ENCODE measurements at places on chromosomes 3 and 15. TPM values are rescaled to one million over a fixed set of nuclear protein-coding genes. Genes with fewer than 3 reads are reported as not detected.
A peak's percentile ranks its signal among the peaks of the same experiment; 100 is the strongest.

- no peaks in the 10 kb centered on the region for H3K36me3 ChIP-seq
- no peaks in the 10 kb centered on the region for H3K27me3 ChIP-seq
- DNase-seq, result no peak
- H3K4me3 ChIP-seq, result no peak overlapping the region
These were observed 49.8 kb downstream of the GASK1A start for GRCh38 chr3:43028678-43029490.

GRCh38 chr15:73926219-73927002, at the start of gene LOXL1:
Gene LOXL1, plus strand, starts transcription at chr15:73926462. Its CDS starts 322 bp downstream, at chr15:73926784.
- H3K4me3 ChIP-seq, result peak within 1 kb of the TSS; percentile 93
- no peaks in the 10 kb centered on the region for H3K27me3 ChIP-seq
- peaks cover 69% of the 10 kb centered on the region for H3K4me1 ChIP-seq
- H3K27ac ChIP-seq, result peak within 1 kb of the TSS; percentile 94

DNA sequence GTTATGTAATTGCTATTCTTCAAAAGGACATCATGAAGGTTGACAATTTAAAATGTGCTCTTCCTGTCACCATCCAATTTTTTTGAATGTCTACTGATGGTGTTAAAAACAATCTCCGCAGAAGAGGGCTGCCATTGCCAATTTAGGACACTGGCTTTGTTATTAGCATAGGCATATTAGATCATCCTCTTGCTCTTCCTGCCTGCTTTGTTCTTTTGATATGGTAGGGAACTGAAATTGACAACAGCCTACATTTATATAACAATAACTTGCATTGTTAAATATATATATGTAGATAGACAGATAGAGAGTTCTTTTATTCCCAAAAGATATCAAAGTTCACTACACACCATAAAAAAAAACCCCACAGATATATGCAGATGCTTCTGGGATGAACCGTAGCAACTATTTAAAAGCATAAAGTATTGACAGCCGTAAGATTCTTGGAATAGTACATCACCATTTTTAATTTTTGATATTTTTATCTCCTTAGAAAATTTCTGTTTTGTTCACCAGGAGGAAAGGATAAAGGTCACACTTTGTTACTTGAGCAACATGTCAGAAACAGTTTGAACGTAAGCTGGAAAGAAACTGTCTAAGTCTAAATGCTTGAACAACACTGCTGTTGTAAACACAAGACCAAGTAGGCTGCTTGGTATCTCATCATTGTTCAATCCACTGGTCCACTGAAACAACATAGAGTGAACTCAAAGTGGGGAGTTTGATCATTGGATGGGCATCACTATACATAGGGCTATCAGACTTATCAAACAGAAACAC, 66.5 kb downstream of the MDFIC2 start:
- no peak overlapping the region for H3K27ac ChIP-seq
- DNase-seq, result no peak
- no peaks in the 10 kb centered on the region for H3K36me3 ChIP-seq
- H3K4me3 ChIP-seq, result no peak overlapping the region
- H3K27me3 ChIP-seq, result no peaks in the 10 kb centered on the region

GRCh38 chr3:78257951-78258530, 1218.1 kb downstream of the ROBO2 start:
- H3K27ac ChIP-seq, result peak overlapping the region; percentile 71
- no peaks in the 10 kb centered on the region for H3K36me3 ChIP-seq
- no peaks in the 10 kb centered on the region for H3K27me3 ChIP-seq
- H3K4me3 ChIP-seq, result no peak overlapping the region

DNA sequence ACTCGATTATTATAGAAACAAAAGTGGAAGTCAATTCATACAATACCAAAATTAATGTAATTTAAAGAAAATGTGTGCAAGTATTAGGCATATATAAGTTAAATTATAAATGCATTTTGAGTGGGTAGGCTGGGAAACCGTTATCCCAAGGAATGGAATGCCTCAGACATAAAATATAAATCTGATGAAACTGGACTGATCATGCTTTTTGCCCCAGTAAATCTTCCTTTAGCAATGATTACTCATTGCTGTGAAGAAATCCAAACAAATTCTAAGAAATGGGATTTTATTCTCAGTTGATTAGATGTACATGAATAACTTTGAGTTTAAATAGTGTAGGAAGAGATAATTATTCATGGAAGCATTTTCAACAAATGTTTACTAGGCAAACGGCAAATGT, 185.5 kb upstream of the KCNMB2 start:
- peaks cover 41% of the 10 kb centered on the region for H3K4me1 ChIP-seq
- DNase-seq, result peak; percentile 64
- H3K27ac ChIP-seq, result peak overlapping the region; percentile 29
- 0 out of 2 replicates have a peak overlapping the region, but pooled peaks have one; percentile 6 for H3K4me3 ChIP-seq
- no peaks in the 10 kb centered on the region for H3K36me3 ChIP-seq
- no peaks in the 10 kb centered on the region for H3K27me3 ChIP-seq

DNA sequence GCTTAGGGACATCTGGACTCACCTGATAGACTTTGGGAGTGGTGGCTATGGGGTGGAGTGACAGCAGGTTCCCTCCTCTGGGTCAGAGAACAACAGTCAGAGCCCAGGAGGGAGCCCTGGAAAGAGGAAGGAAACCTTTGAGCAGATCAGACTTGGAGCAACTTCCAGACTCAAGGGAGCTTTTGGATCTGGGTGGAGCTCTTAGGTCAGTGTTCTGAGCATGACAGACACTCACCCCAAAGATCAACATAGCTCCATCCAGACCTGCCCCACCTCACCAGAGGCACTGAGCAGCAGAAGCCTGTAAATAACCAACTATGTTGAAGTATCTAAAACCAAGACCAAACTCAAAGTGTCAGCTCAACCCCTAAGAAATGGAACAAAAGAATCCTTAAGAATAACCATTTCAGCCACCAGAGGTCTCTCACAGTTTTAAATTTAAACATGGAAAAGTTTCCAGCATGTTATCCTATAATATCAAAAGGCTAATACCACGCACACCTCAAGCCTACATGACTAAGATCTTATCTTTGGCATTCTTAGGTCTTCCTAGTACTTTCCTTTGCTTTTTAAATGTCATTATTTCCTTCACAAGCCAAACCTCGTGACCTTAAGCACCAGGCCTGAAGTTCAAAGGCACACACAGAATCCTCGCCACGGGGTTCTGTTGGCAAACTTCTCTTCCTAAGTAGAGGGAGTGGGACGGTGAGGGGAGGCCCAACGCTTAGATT, 56.4 kb downstream of the UMPS start:
- no peaks in the 10 kb centered on the region for H3K36me3 ChIP-seq
- no peaks in the 10 kb centered on the region for H3K27me3 ChIP-seq
- H3K4me1 ChIP-seq, result peaks cover 34% of the 10 kb centered on the region
- H3K4me3 ChIP-seq, result no peak overlapping the region
- H3K27ac ChIP-seq, result peak overlapping the region; percentile 54

DNA sequence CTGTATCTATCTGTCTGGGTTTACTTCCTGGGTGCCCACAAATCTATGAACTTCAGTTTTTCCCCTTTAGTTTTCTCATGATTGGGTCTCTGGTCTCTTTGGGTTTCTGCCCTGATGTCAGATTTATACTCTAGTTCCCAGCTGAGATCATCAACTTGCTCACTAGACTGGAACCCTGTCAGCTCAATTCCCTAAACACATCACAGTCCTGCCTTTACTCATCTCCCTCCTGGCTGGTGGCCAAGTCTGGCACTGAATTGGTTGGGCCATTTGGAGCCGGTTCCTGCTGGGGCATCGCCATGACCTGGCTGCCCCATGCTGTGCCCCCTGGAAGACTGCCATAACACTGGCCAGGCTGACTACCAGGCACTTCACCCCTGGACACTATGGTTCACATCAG, 345.3 kb downstream of the CHST2 start:
- H3K4me3 ChIP-seq, result no peak overlapping the region
- no peak overlapping the region for H3K27ac ChIP-seq
- no peaks in the 10 kb centered on the region for H3K36me3 ChIP-seq
- peak; percentile 49 for DNase-seq

GRCh38 chr3:118987477-118987876, 47.2 kb downstream of the IGSF11 start:
- no peaks in the 10 kb centered on the region for H3K36me3 ChIP-seq
- DNase-seq, result peak; percentile 47
- no peak overlapping the region for H3K4me3 ChIP-seq
- no peak overlapping the region for H3K27ac ChIP-seq
- H3K27me3 ChIP-seq, result peaks cover 12% of the 10 kb centered on the region

DNA sequence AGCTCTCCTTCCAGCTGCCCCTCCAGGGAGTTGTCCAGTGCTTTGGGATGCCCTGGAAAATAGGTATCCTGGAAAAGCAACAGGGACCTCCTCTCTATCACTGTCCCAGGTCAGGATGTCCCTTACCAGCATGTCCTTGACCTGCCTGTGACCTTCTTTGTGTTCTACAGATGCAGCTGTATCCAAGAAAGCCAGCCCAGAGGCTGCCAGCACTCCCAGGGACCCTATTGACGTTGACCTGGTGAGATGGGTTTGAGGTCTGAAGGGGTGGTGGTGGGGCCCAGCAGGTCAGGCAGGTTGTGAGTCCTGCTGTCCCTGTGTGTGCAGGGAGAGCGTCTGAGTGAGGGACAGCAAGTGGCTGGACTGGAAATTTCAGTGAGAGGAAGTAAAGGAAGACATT, 30.2 kb downstream of the PML start:
- no peaks in the 10 kb centered on the region for H3K27me3 ChIP-seq
- H3K36me3 ChIP-seq, result peaks cover 45% of the 10 kb centered on the region
- H3K27ac ChIP-seq, result no peak overlapping the region
- H3K4me1 ChIP-seq, result peaks cover 17% of the 10 kb centered on the region
- no peak overlapping the region for H3K4me3 ChIP-seq

GRCh38 chr3:20527368-20527767, 341.4 kb upstream of the SGO1 start:
- no peak overlapping the region for H3K4me3 ChIP-seq
- H3K27ac ChIP-seq, result no peak overlapping the region
- no peaks in the 10 kb centered on the region for H3K36me3 ChIP-seq
- no peaks in the 10 kb centered on the region for H3K4me1 ChIP-seq

GRCh38 chr3:38730281-38730680, 80.8 kb upstream of the SCN5A start:
- DNase-seq, result peak; percentile 63
- H3K27me3 ChIP-seq, result 0 out of 2 replicates have a peak, but pooled peaks cover 31% of the 10 kb centered on the region
- H3K27ac ChIP-seq, result no peak overlapping the region
- H3K4me1 ChIP-seq, result peaks cover 11% of the 10 kb centered on the region
- no peaks in the 10 kb centered on the region for H3K36me3 ChIP-seq
- H3K4me3 ChIP-seq, result no peak overlapping the region

- H3K4me3 ChIP-seq, result peak overlapping the region; percentile 41
- peak overlapping the region; percentile 95 for H3K27ac ChIP-seq
- H3K36me3 ChIP-seq, result no peaks in the 10 kb centered on the region
- peaks cover 44% of the 10 kb centered on the region for H3K4me1 ChIP-seq
These were observed 22.5 kb downstream of the POPDC2 start for GRCh38 chr3:119637679-119638477.

DNA sequence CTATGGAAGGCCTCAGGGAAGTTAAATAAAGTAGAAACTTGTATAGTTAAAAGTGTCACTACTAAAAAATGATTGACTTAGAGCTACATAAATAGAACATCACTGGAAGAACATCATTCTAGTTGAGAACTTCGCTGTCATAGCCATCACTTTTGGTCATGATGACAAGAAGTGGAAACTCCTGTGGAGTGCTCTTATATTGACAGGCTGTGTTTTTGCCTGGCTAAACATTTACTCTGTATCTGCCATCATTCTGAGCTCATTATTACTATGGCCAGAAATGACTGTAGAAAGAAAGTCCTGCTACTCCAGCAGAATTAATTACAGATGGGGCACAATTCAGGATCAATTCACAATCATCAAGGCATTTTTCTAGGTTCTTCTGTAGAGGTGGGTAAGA, 165.1 kb upstream of the GOLIM4 start:
- no peak for DNase-seq
- no peaks in the 10 kb centered on the region for H3K27me3 ChIP-seq
- H3K27ac ChIP-seq, result no peak overlapping the region
- no peak overlapping the region for H3K4me3 ChIP-seq

- no peak overlapping the region for H3K4me3 ChIP-seq
- no peaks in the 10 kb centered on the region for H3K4me1 ChIP-seq
- H3K27ac ChIP-seq, result no peak overlapping the region
- no peaks in the 10 kb centered on the region for H3K36me3 ChIP-seq
- H3K27me3 ChIP-seq, result peaks cover 9% of the 10 kb centered on the region
- DNase-seq, result no peak
These were observed 47.1 kb upstream of the BNIP2 start for GRCh38 chr15:59736181-59736580.

- H3K36me3 ChIP-seq, result peaks cover 35% of the 10 kb centered on the region
- peaks cover 13% of the 10 kb centered on the region for H3K4me1 ChIP-seq
- H3K27ac ChIP-seq, result no peak overlapping the region
- DNase-seq, result no peak
These were observed 76.2 kb downstream of the PRICKLE2 start for GRCh38 chr3:64148955-64149653.

DNA sequence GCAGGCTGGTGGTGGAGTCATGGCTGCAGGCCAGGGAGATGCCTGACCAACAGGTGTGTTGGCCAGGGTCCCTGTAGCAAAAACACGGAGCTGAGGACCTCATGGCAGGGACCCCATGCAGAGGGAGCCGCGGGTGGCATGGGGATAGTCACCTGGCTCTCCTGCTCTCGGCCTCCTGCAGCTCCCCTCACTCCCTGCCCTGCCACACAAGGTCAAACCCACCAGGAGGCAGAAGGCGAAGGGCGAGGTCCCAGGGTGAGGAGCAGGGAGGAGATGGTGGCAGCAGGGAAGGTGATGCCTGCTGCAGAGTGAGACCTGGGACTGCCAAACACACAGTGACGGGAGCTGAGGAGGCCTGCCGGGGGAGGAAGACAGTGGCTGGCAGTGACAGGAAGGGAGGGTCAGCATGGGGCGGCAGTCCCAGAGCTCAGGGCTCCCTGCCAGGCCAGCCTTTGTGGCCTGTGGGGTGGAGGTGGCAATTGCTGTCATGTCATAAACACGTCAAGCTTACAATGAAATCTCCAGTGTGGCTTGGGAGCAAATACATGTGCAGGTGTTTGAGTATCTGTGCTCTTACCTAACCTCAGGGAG, 144.3 kb downstream of the TJP1 start:
- H3K4me1 ChIP-seq, result peaks cover 9% of the 10 kb centered on the region
- no peak for DNase-seq
- no peaks in the 10 kb centered on the region for H3K27me3 ChIP-seq

DNA sequence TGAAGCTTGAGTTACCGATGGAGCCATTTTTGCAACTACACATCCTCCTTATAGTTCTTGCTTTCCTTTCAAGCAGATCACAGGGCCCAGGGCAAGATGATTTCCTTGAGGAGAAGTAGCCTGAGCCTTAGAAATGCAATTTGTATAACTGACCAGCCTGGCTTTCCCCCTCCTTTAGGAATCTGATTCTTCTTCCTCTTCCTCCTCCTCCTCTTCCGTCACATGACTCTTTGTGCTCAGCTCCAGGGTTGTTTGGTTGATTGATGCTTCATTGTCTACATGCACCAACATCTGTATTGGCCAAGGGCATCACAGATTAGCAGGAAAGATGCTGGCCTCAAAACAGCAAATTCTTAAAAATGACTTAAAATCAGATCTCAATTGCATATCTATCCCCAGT, 3.3 kb downstream of the SNAPC5 start:
- no peak for DNase-seq
- peaks cover 44% of the 10 kb centered on the region for H3K36me3 ChIP-seq
- no peaks in the 10 kb centered on the region for H3K27me3 ChIP-seq
- no peak overlapping the region for H3K27ac ChIP-seq

GRCh38 chr3:132499071-132499470, 81.8 kb downstream of the DNAJC13 start:
- H3K36me3 ChIP-seq, result peaks cover 92% of the 10 kb centered on the region
- no peak overlapping the region for H3K4me3 ChIP-seq
- DNase-seq, result no peak
- no peak overlapping the region for H3K27ac ChIP-seq
- H3K4me1 ChIP-seq, result no peaks in the 10 kb centered on the region

Gene KLHL40
- polyA plus RNA-seq, result not detected

Gene GNAT1
- not detected for polyA plus RNA-seq

Gene NR1I2
- polyA plus RNA-seq, result not detected

Gene CEP97
- 4.3 TPM for polyA plus RNA-seq

Gene STX19
- not detected for polyA plus RNA-seq

Gene LZTFL1
- polyA plus RNA-seq, result 12.7 TPM
